ENCODE measurements at places on chromosomes 5 and 9. TPM values are rescaled to one million over a fixed set of nuclear protein-coding genes. Genes with fewer than 3 reads are reported as not detected.

TRAF1 gene
- 8.1 TPM for total RNA-seq

ARSK gene
- total RNA-seq = 7.4 TPM

UBQLN1 gene
- 128 TPM for total RNA-seq

ADAMTS2 gene
- total RNA-seq = not detected

CCDC192 gene
- total RNA-seq = not detected

GABRA6 gene
- not detected for total RNA-seq

CBY3 gene
- total RNA-seq = not detected

PTAR1 gene
- total RNA-seq = 14.8 TPM

CFAP90 gene
- 0.34 TPM for total RNA-seq

BARX1 gene
- 12.5 TPM for total RNA-seq

ZMAT2 gene
- total RNA-seq = 121 TPM

SLC1A3 gene
- total RNA-seq = not detected

TLX3 gene
- total RNA-seq = not detected

IRGM gene
- total RNA-seq = 0.13 TPM

SEPTIN8 gene
- 21.3 TPM for total RNA-seq

HDHD3 gene
- total RNA-seq = 21.0 TPM

HDAC3 gene
- 46.7 TPM for total RNA-seq

FOXD4L3 gene
- not detected for total RNA-seq

IFNK gene
- not detected for total RNA-seq

RFK gene
- total RNA-seq = 45.2 TPM

SPINK4 gene
- not detected for total RNA-seq
